NCI-H1105 treated with DMSO at 0.1 percent for 48 hours (cell line): ENCODE measurements at places on chromosomes 7 and 10.

DNA sequence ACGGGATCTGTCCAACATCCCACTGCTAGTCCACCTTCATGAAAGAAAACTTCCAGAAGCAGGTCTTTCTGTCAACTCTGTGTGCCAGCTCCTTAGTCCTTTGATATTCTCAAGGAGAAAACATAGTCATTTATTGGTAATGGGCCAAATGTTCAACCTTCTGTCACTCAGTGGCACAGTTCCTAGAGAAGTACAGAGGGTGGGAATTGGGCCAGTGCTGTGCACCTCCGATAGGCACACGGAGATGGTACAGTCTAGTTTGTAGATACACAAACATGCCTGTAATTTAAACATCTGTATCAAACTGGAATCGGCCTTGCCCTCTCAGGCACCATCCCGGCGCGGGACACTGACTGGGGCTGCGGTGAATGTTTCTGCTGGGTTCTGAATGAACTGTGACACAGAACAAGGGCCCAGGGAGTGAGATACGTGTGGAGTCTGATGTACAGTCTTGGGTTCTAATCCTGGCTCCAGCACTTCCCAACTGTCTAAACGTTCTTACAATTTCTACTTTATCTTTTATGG is 213.9 kb upstream of the SHH start:
- DNase-seq = no peak

GRCh38 chr10:7626283-7626682 is 40.5 kb downstream of the ITIH5 start:
- DNase-seq = no peak

DNA sequence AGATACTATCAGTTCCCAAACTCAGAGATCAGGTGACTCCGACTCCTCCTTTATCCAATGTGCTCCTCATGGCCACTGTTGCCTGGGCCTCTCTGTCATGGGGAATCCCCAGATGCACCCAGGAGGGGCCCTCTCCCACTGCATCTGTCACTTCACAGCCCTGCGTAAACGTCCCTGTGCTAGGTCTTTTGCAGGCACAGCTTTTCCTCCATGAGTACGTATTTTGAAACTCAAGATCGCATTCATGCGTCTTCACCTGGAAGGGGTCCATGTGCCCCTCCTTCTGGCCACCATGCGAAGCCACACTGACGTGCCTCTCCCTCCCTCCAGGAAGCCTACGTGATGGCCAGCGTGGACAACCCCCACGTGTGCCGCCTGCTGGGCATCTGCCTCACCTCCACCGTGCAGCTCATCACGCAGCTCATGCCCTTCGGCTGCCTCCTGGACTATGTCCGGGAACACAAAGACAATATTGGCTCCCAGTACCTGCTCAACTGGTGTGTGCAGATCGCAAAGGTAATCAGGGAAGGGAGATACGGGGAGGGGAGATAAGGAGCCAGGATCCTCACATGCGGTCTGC is 162.2 kb downstream of the EGFR start:
- DNase-seq = no peak

- DNase-seq = no peak
Measured at GRCh38 chr10:47348138-47348651, at the start of gene RBP3. Gene RBP3, plus strand, starts transcription at chr10:47348363. Its CDS starts 122 bp downstream, at chr10:47348485.

DNA sequence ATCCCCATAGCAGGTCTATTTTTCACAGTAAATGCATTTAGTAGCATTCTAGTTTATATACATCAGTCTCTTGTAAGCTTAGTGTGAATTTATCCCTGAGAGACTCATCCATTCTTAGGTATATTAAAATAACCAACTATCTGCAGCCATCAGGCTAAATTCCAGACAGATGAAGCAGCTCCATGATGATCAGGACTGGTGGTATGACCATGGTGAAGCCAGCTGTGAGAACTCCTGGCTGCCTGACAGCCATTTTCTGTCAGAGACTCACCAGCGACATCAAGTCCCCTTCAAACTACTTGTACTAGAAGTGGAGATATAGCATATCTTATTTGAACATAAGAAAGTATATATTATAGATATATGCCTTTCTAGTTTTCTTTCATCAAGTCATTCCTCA is 70.3 kb upstream of the GSDME start:
- DNase-seq = no peak

GRCh38 chr7:8762803-8763202 is 329.4 kb downstream of the NXPH1 start:
- no peak for DNase-seq

GRCh38 chr7:28157076-28157745 is 23.4 kb downstream of the JAZF1 start:
- no peak for DNase-seq

DNA sequence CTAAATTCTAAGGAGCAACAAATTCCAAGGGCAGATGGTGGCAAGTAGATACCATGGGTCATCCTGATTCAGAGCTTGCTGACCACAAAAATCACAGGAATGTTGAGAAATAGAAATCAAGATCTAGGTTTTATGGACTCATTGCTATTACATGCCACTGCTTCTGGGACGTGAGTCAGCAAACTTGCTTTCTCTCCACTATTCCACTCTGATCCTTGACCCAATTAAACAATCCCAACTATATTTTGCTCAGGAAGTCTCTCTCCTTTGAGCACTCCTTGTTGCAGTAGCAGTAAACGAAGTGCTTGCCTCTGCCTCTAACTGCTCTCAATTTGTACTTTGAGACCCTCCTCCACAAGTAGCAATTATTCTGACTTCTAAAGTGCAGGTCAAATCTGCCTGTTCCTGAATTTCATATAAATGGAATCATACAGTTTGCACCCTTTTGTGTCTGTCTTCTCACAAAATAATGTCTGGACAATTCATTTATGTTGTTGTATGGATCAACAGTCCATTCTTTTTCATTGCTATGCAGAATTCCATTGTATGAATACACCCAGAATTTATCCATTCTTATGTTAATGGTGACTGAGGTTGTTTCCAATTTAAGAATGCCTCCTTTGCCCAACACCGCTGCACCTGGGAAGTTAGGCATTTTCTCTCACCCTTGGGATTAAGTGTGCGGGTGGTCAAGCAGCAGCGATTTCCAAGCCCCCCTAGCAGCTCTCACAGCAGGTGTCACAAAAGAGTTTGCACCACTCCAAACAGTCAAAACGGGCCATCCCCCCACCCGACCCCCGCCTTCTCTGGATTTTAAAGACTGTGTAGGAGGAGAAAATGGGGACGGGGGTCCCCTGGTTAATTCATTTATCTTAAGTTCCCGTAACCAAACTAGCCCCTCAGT is 35.9 kb downstream of the ACSM6 start:
- DNase-seq = no peak

- no peak for DNase-seq
Measured at GRCh38 chr10:43931308-43931930, 282.7 kb upstream of the ZNF32 start.

DNA sequence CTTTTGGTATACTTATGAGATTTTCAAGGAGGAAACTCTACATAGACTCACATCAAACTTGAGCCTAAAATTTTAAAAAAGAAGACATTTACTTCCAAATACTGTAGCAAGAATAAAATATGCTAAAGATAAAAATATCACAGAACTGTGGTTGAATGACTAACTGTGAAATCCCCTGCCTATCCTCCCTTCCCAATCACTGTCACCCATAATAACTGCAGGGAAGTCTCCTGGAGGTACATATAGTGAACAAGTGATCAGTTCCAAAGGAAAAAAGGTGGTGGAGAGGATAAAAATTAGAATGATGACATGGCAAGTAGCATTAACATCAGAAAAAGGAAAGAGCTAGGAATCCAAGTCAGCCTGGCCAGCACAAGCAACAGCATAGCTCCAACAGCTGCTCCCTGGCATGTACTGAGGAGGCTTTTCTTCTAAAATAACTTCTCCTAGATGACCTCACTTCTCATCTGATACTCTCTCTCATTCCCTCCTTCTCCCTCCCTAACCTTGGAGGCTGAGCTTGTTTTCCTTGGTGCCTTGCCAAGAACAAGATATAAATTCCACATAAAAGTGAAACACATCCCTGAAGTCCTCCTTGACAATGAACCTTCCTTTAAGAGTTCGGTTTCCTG is 124.0 kb downstream of the IQUB start:
- peak; percentile 6 for DNase-seq

DNA sequence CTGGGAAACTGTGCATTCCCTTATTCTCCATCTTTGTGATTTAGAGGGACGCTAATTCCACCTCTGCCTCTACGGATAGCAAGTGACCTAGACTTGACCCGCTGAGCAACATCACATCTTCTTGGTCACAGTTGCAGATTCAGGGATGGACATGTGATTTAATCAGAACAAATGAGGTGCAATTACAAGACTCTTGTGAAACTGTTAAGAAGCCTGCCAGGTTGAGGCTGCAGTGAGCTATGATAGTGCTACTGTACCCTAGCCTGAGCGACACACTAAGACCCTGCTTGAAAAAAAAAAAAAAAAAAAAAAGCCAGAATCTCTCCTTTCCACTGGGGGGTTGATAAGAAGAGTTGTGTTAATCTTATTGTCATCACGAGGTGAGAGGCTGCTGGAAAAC is 14.4 kb downstream of the MPLKIP start:
- no peak for DNase-seq

GRCh38 chr7:46220066-46220630 is 299.1 kb upstream of the IGFBP3 start:
- no peak for DNase-seq

DNA sequence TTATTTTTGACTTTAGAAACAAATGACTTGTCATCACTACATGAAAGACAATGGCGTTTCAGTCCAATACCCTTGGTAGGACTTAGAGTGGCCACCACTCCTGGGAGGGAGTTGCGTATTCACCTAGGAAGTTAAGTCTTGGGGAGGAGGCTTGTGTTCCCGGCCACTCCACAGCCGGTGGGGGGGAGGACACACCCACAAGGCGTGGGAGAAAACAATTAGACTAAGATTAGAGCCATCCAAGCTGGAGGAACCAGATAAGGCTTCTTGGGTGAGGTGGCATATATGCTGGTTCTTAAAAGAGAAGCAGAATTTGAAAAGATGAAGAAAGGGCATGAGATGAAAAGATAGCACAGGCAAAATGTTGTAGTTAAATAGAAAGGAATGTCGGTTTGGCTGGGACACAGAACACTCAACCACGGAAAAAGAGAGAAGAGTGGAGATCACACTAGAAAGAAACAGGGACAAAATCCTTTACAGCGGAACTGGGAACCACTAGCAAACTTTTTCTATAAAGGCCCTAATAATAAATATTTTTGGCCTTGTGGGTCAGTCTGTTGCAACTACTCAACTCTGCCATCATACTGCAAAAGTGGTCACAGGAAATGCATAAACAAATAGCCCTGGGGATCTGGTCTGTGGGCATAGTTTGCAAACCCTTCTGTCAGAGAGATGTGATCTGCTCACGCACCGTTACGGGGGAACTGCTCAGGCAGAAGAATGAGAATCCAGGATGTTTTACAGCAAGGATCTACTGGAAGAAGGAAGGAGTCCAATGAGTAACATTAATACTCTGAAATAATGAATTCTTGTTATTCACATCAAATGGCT is 651.8 kb downstream of the PARD3 start:
- DNase-seq = no peak

- no peak for DNase-seq
Measured at GRCh38 chr10:7545261-7545660, 121.5 kb downstream of the ITIH5 start.

DNA sequence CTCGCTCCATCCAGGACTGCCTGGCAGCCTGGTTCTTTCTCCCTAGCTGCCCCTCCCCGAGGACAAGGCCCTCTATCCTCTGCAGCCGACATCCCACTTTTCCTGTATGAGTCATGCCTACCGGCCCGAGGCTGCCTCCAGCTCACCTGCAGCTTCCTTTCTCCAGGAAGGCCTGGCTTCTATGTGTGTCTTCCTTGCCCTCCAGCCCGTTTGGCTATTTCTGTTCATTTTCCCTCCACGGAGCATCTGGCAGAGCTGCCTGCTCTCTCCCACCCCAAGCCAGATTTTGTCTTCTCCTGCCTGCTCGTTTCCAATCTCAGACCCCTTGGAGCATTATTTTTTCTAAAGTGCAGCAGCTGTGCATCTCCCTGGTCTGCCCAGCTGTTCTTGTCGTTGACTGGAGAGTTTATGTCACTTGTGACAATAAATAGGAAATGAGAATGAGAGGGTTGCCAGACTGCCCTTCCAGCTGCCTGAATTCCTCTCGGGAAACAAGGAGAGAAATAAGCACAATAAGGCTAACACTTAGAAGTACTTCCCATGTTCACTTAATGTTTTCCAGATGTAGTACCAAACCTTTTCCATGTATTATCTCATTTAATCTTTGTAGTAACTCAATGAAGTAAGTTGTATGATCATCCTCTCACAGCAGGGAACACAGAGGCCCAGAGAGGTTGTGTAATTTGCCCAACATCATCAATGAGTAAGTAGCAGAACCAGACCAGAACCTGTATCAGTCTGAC is 19.7 kb downstream of the UBTD1 start:
- DNase-seq = no peak

DNA sequence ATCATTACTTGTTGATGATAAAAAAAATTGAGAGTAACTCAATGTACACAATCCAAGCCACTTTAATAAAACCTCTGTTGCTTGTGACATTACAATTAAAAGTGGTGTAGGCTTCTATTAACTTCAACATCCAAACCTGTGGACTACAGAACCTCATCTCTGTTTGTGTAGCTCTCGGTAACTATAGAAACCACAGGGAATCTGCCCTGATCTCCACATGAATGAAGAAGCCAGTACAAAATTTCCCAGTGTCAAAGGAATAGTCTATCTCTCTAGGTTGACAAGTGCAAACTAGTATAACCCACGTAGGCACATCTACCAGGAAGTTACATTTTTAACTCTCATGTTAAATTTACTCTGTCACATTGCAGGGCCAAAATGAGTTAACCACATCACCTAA is 204.3 kb downstream of the CHCHD3 start:
- no peak for DNase-seq

DNA sequence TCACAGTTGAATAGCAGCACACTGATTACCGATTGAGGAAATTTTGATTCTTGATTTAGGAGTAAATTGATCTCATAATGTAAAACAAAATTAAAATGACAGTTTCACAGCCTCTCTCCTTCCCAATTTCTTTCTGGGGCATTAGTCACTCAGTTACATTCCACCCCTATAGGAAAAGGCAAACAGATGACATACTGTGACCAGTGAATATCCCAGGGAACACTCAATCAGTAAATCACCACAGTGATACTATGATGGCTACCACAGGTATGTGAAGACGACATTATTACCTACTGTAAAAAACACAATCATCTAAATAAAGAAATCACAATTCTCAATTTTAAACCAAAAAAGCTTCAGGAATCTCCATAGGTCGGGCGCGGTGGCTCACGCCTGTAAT is 15.5 kb downstream of the CTTNBP2 start:
- no peak for DNase-seq

DNA sequence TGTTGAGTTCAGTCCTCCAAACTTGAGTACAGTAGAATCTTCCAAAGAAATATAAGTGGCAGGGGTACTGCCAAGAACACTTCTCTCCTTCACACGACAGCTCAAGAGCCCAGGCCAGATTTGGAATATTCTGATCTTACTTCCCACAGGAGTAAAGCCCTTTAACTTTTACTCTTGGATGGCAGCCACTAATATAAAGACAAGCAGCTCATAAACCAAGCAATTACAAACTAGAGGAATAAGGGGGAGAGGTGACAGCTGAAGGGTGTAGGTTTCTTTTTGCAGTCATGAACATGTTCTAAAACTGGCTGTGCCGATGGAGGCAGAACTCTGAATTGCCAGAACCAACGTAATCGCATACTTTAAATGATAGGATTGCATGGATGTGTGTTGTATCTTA is 74.8 kb downstream of the SVIL start:
- peak; percentile 6 for DNase-seq
